GM23338 (cell line): ENCODE measurements at places on chromosomes 16 and 17.

DNA sequence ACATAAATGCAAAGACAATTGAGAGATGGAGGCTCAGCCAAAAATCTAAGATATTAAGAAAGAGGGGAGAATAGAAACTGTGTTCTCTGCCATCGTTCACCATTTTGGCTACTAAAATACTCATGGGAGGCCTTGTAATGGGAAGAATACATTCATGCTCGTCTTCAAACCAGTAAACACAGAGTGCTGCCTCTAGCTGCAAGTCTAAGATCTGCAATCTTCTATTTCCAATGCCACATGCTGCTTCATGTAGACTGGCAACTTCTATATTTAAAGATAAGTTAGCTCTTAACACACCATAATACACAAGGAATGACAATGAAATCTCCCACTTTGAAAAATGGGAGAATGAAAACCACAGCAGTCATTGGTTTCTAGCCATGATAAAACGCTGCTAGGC is 387.3 kb downstream of the HS3ST3B1 start:
- DNase-seq: peak; percentile 34

DNA sequence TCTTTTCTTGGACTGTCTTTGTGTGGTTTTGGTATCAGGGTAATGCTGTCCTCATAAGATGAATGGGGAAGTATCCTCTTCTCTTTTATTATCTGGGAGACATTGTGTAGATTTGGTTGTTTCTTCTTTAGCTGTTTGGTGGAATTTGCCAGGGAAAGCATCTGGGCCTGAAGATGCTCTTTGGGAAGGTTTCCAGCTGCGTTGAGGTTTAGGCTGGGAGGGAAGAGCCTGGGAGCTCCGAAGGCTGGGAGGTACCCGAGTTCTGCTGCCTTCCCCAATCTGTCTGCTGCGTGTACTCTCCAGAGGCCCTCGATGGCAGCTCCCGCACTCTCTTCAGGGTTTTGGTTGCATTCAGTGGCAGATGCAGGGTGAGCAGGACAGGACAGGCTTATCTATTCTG is 25.6 kb upstream of the CRISPLD2 start:
- DNase-seq: no peak

DNA sequence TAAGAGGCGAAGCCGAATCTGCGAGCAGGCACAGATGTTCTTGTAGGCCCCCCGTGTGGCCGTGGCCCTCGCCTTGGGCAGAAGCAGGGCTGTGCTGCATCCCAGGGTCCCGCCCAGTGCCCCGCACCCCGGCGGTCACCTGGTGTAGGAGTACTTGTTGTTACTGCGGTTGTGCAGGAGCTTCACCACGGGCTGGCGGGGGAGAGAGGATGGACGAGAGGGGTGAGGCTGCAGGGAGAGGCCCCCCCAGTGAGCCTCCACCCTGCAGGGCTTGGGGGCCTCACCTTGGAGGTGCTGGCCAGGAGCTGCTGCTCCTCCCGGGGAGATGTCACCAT is 11.4 kb downstream of the ASPHD1 start:
- peak; percentile 27 for DNase-seq

- no peak for DNase-seq
Measured at GRCh38 chr17:37440424-37440823, 33.7 kb downstream of the TADA2A start.

DNA sequence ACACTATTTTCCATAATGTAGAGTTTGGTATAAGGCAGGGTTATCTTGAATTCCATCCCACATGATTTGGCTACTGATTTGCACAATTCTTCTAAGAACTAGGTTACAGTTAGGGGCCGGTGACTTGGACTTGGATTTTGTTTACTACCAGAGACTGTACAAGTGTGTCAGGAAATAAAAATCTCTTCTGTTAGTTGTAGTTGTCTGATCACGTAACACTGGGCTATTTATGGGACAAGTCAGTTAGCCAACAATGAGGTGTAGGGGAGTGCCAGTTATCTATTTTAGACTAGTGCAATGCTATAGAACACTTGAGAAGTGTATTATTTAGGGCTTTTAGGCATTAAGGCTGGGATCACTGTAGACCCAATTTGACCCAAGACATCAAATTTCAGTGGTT is 39.7 kb upstream of the GHDC start:
- DNase-seq: no peak

GRCh38 chr16:87740441-87740840 is 25.3 kb downstream of the KLHDC4 start:
- DNase-seq: no peak

GRCh38 chr17:28216052-28216451 is 102.9 kb upstream of the TMEM97 start:
- no peak for DNase-seq

GRCh38 chr17:13288248-13288647 is 270.4 kb upstream of the ELAC2 start:
- DNase-seq: no peak
